ENCODE measurements at places on chromosomes 4 and X.

DNA sequence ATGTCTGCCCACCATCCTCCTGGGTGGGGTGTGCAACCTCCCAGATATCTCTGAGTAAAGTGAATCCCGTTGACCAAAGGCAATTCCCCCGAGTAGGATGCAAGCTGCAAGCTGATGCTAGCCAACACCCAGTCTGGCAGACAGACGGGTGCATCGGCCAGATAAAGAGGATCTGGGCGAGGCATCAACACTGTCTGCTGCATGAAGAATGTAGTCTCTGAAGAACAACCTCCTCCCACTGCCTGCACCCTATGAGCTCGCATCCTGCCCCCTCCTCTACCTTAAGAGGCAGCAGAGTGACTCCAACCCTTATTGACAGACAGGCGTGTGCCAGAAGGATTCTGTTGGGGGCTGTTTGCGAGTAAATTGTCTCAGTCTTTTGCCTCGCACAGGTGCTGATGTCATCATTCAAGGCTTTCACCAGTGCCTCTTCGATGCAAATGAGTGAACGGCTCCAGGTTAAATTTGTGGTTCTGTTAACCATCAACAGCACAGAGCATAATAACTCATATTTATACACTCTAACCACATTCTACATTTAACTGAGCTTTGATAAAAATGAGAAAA, 546.9 kb downstream of the BCOR start:
- DNase-seq = no peak

DNA sequence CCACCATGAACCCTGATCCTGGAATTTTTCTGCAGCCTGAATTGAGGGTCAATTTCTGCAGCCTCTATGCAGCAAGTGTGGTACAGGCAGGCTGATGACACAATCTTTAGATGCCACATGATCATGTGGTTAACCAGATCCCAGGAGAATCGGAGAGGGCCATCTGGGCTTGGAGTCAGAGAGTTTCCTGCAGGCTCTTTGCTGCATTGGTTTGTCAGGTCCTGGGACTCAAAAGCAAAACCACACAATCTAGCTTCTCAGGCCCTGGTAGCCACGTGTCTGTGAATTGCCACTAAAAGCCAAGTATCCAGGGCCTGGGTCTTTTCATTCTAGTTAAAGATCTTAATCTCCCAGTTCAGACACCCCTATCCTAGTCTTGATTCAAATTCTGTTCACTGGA, 464.5 kb downstream of the BCOR start:
- peak; percentile 57 for DNase-seq

GRCh38 chr4:128519163-128519830, 231.7 kb upstream of the PGRMC2 start:
- no peak for DNase-seq

DNA sequence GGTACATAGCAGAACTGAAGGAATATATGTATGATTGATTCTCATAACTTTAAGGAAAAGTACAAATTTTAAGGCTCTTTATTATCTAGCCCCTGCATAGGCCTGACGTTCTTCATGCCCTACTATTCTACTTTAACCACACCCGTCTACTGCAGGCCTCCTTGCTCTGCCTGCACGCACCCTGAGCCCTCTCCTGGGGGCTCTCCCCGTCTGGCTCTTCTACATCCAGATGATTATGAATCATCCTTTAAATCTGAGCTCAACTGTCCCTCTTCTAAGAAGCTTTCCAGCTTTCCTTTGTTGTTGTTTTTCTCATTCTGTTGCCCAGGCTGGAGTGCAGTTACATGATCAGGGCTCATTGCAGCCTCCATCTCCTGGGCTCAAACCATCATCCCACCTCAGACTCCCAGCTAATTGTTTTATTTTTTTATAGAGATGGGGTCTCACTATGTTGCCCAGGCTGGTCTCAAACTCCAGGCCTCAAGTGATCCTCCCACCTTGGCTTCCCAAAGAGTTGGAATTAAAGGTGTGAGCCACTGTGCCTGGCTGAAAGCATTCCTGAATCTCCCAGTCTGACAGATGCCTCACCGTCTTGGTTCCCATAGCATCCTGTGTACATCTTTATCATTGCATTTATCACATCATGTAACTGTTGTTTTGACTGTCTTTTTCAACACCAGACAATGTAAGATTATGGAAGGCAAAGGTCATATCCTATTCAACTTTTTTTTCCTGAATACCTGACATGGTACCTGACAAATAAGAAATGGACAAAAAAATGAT, 89.2 kb downstream of the WDFY3 start:
- no peak for DNase-seq

DNA sequence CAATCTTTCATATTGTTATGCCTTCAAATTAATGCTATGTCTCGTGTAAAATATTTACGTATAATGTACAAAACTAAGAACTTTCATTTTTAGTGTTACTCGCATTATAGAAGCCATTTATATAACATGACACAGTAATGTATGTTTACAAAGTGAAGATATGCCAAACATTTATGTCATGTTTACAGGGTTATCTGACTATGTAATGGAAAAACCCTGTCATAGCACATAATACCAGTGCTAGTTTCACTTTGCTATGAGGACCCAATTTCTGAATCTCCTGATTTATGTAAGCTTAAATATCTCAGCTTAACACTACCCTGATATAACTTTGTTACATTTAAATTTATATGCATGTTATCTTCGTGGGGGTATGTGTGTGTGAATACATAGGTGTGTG, 233.1 kb downstream of the FAT4 start:
- no peak for DNase-seq

- no peak for DNase-seq
Measured at GRCh38 chrX:44874420-44875184, 1.6 kb downstream of the KDM6A start.

DNA sequence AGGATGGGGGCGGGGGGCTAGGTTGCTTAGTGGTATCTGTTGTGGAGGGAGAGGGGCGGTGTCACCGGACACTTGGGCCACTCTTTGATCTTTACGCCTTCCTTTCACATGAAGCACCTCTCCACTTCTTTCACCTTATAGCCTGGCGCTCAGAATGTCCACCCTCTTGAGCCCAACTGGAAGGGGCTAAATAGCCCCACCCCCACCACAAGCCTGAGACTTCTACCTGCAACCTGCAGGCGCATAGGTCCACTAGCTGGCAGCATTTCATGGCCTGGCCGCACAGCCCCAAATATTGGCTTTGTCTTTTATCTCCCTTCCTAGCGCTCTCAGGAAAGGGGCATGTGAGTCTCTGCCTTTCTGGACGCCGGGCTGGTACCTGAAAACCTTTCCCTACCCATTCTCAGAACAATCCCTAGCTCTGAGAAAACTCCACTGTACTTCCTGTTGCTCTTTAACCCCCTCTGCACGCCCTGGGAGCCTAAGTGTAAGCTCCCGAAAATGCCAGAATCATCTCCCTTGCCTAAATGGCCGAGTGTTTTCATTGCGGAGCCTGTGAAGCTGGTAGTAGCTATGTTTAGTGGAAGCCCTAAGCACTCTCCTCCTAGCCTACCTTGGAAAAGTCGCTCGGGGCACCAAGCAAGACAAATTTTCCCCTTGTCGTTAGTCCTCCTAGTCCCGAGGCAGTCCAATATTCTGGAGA, 1.2 kb upstream of the TRPC5 start:
- no peak for DNase-seq

- no peak for DNase-seq
Measured at GRCh38 chr4:132572210-132572609, 576.9 kb upstream of the PCDH10 start.

DNA sequence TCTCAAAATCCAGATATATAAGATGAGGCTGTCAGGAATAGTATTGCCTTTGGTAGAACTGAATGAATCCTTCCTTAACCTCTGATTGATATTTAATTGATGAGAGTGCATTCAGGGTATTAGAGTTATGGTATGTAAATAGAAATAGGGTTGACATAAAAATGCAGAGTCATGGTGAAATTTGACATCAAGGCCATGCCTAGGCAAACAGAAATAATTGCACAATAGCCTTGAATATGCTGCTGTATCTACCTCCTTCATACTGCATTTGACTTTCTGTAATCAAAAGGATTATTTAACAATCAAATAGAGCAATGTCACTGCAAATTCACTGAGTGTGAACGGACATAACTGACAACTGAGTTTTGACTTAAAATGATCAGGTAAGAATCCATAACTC, 1316.3 kb downstream of the STIM2 start:
- DNase-seq = no peak

- no peak for DNase-seq
Measured at GRCh38 chr4:73539386-73539785, 57.8 kb downstream of the AFM start.

DNA sequence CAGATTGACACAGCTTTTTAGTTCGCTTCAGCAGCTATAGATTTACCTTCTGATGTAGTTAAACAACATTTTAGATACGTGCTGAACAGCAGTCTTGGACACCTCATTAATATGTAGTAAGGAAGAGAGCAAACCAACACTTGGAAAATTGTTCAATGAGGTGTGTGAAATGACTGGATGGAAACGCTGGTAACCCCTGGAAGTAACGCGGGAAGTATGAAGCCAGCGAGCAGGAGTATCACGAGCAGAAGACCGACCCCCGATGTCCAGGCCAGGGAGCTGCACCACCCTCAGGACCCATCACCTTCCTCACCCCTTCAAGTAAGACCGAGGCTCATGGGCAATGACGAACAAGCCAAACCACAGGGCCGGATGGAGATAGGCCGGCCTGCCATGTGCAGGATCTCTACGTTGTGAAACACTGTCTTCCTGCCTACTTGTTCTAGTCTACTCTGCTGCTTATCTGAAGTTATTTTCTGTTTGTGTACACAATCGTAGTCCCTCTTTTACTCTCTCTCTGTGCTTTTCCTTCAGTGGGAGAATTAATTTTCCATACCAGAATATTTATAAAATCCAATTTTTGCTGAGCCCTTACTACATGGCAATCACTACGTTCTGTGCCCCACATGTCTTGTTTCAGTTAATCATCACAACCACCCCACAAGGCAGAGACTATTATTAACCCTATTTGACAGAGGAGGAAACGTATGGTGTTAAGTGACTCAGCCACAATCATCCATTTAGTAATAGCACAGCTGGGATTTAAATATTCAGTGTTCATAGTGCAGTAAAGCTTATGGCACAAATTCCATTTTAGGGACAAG, 221.7 kb downstream of the APBB2 start:
- no peak for DNase-seq

DNA sequence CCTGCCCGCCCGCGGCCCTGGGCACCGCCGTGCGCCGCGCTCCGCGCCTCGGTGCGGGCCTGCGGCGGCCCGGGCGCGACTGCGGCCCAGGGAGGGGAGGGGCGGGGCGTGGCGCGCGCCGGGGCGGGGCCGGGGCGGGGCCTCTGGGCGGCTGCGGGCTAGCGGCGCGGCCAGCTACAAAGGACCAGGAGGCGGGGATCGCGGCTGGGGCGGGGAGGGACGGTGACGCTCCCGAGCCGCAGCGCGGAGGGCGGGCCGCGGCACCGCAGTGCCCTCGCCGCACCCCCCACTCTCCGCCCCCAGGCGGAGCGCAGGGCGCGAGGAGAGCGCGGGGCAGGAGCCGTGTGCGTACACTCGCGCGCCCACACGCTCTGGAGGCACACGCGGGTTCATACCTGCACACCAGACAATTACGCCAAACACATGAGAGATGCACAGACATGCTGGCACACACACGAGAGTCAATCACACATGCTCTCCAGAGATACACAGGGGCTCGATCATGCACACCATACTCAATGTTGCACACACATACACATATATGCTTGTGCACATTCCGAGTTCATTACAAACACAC, at the start of gene CRMP1:
Gene CRMP1, minus strand, starts transcription at position 83 of the 577 bp plus-strand sequence. CDS start 117 bp downstream, outside the sequence.
- no peak for DNase-seq

GRCh38 chr4:169366821-169367220, 96.1 kb upstream of the SH3RF1 start:
- no peak for DNase-seq

- peak; percentile 18 for DNase-seq
Measured at GRCh38 chr4:133668061-133668851, 519.2 kb downstream of the PCDH10 start.

DNA sequence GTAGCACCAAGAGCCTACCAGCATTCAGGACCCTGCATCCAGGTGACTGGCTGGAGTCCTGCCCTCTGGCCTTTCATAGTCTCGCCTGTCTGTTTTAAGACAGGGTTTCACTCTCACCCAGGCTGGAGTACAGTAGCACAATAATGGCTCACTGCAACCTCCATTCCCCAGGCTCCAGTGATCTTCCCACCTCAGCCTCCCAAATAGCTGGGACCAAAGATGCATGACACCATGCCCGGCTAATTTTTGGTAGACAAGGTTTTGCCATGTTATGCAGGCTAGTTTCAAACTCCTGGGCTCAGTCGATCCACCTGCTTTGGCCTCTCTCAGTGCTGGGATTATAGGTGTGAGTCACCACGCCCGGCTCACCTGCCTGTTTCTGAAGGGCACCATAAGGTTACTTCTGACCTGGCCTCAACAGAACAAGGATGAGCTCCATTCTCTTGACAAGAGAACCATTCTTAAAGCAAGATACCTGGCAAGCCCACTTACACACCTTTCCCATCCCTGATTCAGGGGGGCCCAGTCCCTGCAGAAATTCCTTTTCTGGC, 6.7 kb downstream of the RPS4X start:
- no peak for DNase-seq

GRCh38 chr4:140575489-140575888, 6.7 kb upstream of the UCP1 start:
- DNase-seq = no peak

DNA sequence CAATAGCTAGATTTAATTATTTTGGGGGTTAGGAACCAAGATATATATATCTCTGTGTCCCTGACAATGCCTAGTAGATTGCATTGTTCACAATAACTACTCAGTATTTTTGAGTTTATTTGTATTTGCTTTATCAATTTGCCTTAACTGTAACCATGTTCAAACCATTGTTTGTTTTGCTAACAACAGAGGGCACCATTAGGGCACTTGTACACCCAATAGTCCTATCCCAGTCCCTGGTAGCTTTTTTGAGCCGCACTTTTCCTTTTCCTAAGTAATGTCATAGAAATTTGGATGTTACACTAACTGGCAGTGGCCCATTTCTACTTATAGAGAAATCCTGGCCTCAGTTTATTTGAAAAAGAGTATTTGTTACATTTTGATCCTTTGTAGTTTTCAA, 575 bp upstream of the KLHL5 start:
- no peak for DNase-seq

DNA sequence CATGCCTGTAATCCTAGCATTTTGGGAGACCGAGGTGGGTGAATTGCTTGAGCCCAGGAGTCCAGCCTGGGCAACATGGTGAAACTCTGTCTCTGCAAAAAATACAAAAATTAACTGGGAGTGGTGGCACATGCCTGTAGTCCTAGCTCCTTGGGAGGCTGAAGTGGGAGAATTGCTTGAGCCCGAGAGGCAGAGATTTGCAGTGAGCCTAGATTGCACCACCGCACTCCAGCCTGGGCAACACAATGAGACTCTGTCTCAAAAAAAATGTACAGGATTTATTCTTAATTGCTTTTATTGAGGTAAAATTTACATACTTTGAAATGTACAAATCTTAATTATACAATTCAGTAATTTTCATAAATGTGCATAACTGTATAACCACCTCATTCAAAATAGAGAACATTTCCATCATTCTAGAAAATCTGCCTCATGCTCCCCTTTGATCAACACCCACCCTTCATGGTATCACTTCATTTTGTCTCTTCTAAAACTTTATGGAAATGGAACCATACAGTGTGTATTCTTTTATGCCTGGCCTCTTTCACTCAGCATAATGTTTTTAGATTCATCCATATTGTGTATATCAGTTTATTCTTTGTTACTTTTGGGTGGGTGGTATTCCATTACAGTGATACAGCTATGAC, 39.1 kb downstream of the SNX25 start:
- DNase-seq = no peak

- DNase-seq = no peak
Measured at GRCh38 chr4:150229520-150229919, 151.3 kb downstream of the DCLK2 start.

Measured in Jurkat, Clone E6-1 (cell line).